ENCODE measurements at places on chromosomes 16 and 17. TPM values are rescaled to one million over a fixed set of nuclear protein-coding genes. Genes with fewer than 3 reads are reported as not detected.

The TMEM235 gene
- polyA plus RNA-seq, result not detected

The ZNF286A gene
- 9.4 TPM for polyA plus RNA-seq

The ZNF385C gene
- 0.65 TPM for polyA plus RNA-seq

The SLC52A1 gene
- 0.35 TPM for polyA plus RNA-seq

The AGRP gene
- polyA plus RNA-seq, result not detected

- no peak for DNase-seq
Measured at GRCh38 chr17:74181341-74181740, 22.1 kb upstream of the RPL38 start.

DNA sequence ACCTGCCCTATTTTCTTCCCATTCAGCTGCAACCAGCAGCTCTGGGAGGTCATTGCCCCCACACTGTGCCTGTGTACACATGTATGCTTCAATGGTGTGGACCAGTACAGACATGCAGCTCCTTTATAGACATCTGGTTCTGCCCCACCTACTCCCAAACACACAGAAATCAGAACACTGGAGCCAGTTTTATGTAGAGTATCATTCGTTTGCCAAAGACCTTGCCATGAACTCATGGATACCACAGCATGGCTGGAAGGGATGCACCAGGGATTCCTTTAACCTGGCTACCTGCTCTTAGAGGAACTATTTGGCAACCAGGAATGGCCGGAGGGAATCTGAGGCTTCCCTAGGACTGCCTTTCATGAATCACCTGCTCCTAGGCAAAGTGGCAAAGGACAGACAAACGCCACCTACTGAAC lies 60.4 kb downstream of the ZFHX3 start:
- no peak for DNase-seq

DNA sequence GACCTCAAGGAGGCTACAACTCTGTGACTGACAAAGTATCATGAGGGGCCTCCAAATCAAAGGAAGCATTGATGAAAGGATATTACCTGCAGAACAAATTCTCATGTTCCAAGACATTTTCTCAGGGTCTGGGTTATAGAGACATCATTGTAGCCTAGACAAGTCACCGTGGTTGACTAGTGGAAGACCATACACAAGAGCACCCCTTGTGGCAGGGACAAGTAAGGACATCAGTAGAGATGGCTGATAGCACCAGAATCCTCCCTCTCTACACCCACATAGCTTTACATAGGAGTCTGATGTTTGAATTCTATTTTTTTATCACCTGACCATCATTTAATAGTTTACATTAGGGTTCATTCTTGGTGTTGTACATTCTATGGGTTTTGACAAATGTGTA lies 32.5 kb upstream of the CDH8 start:
- DNase-seq, result no peak

DNA sequence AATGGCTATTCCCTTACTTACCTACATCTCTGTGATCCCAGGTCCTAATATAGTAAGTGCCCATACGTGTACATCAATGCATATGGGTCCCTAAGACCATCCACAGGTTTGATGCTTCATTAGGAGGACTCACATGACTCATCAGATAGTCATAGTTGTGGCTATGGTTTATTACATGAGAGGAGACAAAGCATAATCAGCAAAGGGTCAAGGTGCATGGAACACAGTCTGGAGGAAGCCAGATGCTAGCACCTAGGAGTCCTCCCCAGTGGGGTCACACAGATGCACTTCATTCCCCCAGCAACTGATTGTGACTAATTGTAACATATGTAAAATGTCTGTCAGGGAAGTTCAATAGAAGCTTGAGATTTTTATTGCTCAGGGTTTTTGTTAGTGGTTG lies 42.8 kb downstream of the PHKB start:
- no peak for DNase-seq

DNA sequence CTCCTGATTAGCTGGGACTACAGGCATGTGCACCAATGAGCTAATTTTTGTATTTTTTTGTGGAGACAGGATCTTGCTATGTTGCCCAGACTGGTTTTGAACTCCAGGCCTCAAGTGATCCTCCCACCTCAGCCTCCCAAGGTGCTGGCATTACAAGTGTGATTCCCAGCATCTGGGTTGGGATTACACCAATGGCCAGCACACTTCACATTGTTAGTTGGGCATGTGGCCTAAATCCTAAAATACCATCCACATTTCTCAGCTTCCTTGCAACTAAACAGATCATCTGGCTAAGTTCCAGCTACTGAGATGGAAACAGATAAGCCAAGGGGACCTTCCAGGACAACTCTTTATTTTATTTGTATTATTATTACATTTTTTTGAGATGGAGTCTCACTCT lies 9.9 kb downstream of the RABEP2 start:
- DNase-seq, result no peak

DNA sequence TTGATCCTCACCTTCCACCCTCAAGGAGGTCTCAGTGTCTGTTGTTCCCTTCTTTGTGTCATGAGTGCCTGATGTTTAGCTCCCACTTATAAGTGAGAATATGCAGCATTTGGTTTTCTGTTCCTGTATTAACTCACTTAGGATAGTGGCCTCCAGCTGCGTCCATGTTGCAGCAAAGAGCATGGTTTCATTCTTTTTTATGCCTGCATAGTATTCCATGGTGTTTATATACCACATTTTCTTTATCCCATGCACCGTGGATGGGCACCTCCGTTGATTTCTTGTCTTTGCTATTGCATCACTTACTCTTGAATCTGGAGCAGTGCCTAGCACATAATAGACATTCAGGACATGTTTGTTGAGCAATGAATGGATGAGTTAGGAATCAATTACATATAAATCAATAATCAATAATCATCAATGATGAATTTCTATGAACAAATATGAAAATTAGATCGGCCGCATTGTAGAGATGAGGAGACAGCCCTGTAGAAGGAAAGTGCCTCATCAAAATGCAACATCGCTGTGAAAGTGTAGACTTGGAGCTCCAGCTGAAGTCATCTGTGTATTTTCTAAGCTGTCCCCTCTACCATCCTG lies 129.5 kb downstream of the PRKCB start:
- DNase-seq, result no peak

GRCh38 chr17:82623707-82624106 lies 24.5 kb downstream of the WDR45B start:
- DNase-seq, result no peak

GRCh38 chr17:17676752-17677151 lies 4.5 kb upstream of the RAI1 start:
- no peak for DNase-seq

- no peak for DNase-seq
Measured at GRCh38 chr16:69930117-69930776, 20.9 kb upstream of the CLEC18A start.

DNA sequence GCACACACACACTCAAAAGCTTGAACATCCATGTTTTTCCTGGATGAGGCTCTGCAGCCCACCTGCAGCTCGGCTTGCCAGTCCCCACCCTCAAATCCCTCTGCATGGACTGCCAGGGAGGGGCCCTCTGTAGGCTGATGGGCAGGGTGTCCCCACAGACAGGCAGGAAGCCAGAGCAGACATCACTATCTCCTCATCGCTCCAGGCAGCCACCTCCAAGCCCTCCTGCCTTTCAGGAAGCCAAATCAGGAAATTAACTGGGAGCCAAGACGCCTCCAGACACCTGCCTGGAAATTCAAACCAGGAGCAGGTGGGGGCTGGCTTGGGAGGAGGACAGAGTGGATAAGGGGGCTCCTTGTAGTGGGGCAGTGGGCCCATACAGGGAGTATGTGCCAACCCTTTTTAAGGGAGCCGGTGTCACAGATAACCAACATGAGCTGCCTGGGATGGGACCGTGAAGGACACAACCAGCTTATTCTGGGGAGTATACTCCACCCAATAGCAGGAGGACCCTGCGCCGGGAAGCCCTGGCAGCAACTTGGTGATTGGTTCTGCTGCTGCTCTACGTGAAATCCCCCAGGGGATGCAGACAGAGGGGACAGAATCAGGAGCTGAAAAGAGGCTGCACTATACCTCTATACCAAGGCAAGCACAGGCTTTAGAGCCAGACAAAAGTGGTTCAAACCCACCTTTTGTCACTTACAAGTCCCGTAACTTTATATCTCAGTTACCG lies 139.1 kb downstream of the CCT6B start:
- no peak for DNase-seq

GRCh38 chr17:9274973-9275372 lies 253.7 kb downstream of the NTN1 start:
- no peak for DNase-seq

- no peak for DNase-seq
Measured at GRCh38 chr16:57643910-57644309, 15.5 kb downstream of the ADGRG1 start.

- DNase-seq, result no peak
Measured at GRCh38 chr16:28301154-28301553, 8.8 kb downstream of the SBK1 start.

- no peak for DNase-seq
Measured at GRCh38 chr17:75566416-75566815, 21.2 kb upstream of the MYO15B start.

DNA sequence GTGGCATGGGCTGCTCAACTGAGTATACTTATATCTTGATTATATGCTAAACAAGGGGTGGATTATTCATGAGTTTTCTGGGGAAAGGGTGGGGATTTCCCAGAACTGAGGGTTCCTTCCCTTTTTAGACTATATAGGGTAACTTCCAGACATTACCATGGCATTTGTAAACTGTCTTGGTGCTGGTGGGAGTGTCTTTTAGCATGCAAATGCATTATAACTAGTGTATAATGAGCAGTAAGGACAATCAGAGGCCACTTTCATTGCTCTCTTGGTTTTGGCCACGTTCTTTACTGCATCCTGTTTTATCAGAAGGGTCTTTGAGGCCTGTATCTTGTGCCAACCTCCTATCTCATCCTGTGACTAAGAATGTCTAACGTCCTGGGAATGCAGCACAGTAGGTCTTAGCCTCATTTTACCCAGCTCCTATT lies 12.0 kb downstream of the PRR11 start:
- no peak for DNase-seq

GRCh38 chr17:74219576-74220133 lies 6.3 kb downstream of the TTYH2 start:
- DNase-seq, result no peak

DNA sequence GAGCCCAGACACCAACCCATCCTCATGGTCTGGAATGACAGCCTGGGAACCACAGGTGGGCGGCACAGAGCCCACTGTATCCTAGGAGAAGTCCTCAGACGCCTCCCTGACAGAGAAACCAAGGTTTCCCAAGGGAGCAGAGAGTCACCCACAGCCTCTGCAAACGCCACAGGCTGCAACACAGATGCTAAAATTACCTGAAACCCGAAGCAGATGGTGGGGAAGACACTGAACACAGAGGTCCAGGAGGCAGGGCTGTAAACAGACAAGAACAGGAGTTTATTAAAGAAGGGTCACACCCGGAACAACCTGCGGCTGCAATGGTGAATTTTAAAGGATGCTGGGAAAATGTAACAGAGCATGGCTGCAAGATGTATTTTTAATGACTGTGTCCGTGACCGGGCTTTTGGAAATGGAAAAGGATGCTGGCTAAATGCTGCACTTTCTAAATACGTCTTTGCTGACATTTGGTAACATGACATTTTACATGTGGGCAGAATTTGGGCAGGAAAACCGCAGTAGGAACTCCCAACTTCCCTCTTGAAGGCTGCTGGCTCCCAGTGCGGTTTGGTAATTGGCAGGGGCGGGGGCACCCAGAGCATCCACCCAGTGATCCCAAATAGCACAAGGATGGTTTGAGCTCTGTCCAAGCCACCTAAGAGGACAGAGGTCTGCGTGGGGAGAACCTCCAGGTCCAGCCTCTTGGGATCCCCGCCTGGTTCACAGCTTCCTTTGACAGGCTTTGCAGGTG lies 13.1 kb downstream of the SLC38A8 start:
- no peak for DNase-seq

DNA sequence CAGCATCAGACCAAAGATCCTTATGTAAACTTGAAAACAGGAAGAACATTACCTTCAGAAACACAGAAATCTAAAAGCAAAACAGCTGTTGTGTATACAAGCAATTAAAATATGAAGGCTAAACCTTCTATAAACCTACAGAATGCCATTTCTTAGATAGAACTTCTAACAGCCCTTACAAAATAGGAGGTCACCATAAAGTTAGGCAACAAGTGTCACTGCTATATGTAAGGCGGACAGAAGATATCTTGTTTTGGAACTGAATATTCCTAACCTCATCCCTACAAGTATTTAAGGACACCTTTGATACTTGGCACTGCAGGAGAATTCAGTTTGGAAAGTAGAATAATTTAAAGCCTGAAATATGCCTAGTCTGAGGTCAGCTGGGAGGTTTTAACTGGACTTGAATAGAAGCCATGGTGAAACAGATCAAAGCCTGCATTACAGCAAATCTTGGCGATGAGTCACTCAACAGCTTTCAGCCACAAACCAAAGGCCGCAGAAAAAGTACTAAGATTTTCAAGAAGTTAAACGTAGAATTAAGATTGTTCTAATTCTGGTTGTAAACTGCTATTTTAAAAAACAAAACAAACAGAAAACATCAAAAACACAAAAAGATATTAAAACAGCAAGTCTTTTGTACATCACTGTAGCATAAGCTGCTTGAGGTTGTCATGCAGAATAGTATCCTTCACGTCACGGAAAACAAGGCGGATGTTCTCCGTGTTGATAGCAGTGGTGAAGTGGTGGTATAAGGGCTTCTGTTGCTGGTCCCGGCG lies 42.7 kb downstream of the GNA13 start:
- no peak for DNase-seq

GRCh38 chr16:65786916-65787315 lies 579.6 kb upstream of the CDH5 start:
- DNase-seq, result no peak

DNA sequence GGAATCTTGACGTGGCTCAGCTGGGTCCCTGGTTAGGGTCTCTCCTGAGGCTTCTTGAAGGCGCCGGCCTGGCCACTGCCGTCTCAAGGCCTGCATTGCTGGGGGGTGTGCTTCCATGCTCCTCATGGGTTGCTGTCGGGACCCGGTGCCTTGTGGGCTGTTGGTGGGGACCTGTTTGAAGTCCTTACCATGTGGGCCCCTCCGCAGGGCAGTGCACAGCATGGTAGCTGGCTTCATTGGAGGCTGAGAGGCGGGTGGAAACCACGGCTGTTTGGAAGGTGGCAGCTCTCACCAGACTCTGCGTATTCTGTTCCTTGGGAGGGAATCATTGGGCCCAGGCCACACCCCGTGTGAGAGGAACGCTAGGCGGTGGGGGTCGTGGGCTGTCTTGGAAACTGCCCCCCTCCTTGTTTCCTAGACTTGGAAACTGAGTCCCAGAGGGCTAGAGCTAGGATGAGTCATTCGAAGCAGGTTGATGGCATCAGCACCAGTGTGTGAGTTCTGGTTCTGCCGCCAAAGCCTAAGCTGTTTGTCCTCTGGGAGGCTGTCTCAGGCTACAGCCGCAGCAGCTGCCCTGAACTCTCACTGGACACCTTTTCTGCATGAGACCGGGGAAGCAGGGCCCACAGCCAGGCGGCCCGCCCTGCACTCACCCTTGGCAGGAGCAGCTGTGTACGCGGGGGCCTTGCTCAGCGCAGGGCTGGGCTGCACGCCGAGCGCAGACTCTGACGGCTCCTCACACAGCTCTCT lies 35.2 kb downstream of the ZNF750 start:
- no peak for DNase-seq
